ENCODE measurements at places on chromosomes 16 and 17.

- DNase-seq = no peak
Observed at GRCh38 chr17:68854452-68854851, 100.7 kb downstream of the ABCA8 start.

DNA sequence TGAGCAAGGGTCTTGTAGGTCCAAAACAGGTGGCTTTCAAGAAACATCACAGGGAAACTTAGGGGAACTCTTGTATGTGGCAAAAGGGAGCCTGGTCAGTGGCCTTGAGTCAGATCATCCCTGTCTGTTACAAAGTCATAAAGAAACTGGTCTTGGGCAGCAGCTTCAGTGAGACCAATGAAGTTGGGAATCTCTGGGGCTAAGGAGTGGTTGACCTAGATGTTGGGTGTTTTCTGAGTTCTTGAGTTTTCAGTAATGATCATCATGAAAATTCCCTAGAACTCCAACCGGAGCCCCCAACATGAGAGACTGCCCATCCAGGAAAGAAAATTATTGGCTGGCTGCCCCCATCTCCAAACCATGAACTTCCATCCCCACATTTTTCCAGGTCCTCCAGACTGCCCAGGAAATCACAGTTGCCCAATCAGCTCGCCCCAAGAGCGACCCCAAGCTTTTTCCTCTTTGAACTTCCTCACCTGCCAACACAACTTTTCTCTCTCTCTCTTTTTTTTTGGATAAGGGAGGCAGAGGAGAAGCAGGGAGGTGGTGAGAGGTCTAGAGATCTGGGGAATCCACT, 3.9 kb downstream of the CCR7 start:
- no peak for DNase-seq

- DNase-seq = no peak
Observed at GRCh38 chr17:16932156-16932555, 39.8 kb downstream of the TNFRSF13B start.

DNA sequence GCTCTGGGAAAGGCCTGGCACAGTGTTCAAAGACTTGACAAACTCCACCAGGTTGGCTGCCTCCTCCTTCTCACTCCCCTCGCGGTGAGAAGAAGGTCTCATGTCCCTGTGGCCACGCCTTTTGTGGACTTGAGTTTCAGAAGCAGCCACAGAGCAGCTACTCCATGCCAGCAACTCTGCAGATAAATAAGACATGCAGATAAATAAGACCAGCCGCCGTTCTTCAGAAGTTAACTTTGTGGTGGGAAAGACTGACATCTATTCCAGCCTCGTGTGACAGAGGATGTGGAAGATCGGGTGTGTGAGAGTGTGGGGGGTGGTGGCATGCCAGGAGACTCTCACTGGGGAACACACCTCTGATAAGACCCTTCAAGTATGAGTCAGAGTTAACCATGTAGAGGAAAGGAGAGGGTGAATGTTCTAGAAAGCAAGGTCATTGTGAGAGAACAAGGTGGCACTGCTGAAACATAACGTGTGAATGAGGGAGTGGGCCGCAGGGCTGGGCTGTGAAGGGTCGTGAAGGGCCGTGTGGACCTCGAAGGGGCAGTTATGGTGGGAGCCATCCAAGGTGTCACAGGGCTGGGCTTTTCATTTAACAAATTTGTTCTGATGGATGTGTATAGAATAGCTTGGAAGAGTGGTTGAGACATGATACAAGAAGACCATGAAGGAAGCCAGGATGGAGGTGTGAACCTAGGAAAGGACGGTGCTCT, 830 bp downstream of the SPACA3 start:
- DNase-seq = no peak

GRCh38 chr17:74767111-74767516, 9.0 kb downstream of the NAT9 start:
- DNase-seq = no peak

GRCh38 chr17:2924211-2924610, 128.0 kb downstream of the RAP1GAP2 start:
- no peak for DNase-seq

GRCh38 chr16:71344315-71344905, 14.1 kb upstream of the CALB2 start:
- no peak for DNase-seq

DNA sequence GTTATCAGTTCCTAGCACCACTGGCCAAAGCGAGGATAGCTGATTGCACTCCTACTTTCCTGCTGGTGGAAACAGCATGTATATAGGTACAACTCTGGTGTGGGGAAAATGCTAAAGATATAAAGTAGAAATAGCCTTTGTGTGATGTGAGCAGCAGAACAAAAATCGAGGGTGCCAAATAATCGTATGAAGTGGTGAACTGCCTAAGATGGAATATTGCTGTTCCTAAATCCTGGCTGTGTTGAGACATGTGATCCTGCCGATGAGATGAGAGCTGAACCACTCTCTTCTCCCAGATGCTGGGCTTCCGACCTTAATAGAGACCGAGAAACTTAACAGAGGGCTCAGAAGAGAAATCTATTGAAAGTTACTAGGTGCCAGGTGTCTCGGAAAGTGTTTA, 117.8 kb downstream of the WWOX start:
- DNase-seq = no peak

DNA sequence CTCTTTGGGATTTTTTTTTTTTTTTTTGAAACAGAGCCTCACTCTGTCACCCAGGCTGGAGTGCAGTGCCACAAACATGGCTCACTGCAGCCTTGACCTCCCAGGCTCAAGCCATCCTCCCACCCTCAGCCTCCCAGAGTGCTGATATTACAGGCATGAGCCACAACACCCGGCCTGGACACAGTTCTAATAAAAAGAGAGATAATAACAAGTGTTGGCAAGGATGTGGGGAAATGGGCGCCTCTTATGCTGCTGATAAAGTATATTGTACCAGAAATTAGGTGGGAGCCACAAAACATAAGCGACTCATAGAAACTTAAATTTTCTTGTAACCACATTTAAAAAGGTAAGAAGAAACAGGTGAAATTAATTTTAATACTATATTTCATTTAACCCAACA, 50.4 kb upstream of the FA2H start:
- no peak for DNase-seq

Data from cerebellar nuclear complex (tissue), 1 donor.